Stimulated activated CD8-positive, alpha-beta memory T cell treated with anti-CD3 and anti-CD28 coated beads, Interleukin-2, amount 100 ng/mL, for 1 hour (primary cell): ENCODE measurements at places on chromosomes 12 and 14.

GRCh38 chr12:83613586-83614110 lies 926.9 kb downstream of the TMTC2 start:
- no peak for DNase-seq

DNA sequence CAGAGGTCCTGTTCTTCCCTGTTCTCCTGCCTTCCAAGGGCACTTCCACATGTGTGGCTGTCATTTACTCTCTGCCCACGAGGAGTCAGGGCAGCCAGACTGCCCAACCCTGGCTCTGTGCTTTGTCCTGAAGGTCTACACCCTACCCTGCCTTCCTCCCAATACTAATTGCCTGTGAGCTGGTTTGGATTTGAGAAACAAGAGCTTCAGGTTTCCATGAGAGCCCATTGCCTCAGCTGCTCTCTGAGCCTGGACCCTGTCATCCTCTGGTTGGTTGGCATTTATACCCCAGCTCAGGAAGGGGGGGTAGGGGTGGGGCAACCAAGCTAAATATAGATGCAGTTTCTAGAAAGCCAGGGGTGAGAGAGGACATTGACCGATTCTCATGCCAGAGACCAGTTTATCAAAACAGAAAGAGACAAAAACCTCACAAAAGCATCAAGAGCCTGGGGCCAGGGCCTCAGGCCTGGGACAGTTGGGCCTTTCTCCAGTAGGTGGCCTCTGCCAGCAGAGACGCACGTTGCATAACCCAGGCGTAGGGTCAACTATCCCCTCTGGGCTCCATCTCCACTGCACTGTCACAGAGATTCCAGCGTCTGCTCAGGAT lies 34.5 kb downstream of the VDR start:
- no peak for DNase-seq

DNA sequence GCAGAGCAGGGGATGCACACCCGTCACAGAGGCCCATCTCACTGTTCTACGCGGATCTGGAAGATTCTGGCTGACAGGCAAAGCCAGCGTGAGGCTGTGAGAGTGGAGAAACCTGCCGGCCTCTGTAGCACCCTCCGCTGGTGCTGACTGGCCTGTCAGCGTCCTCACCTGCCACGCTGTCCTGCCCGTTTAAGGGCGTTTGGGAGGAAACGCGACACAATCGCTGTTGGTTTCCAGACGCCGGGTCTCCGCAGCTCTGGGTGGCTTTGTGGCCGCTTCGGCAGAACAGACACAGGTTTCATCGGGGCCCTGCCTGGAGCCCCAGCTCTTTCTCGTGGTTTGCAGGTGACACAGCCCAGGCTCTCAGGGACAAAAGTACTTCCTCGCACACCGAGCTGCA lies 70.6 kb downstream of the NOC4L start:
- no peak for DNase-seq

- no peak for DNase-seq
These were observed 61.1 kb downstream of the CHST11 start for GRCh38 chr12:104517880-104518279.

GRCh38 chr14:96639550-96639949 lies 137.4 kb downstream of the PAPOLA start:
- no peak for DNase-seq

DNA sequence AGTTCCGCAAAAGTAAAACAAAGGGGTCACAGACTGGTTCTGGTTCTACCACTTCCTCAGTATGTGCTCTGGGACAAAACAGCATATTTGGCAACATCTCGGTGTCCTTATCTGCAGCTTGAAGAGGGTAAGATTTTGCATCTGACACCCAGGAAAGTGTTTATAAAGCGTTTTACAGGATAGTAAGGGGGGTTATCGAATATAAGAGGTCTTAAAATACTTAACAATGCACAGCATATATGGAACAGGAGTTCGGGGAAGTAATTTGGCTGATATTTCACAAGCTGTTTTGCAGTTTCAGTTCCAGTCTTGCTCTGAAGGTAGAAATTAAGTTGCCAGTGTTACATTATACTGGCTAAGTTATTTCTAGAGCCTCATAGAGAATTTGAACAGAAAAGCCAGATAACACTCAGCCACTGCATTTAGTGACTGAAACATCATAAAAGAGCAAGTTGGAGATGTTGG lies 904 bp upstream of the MAP4K5 start:
- DNase-seq, result no peak

GRCh38 chr12:53290661-53291060 lies 4.7 kb upstream of the PFDN5 start:
- no peak for DNase-seq

- no peak for DNase-seq
These were observed 14.8 kb upstream of the OR6J1 start for GRCh38 chr14:22658946-22659345.

DNA sequence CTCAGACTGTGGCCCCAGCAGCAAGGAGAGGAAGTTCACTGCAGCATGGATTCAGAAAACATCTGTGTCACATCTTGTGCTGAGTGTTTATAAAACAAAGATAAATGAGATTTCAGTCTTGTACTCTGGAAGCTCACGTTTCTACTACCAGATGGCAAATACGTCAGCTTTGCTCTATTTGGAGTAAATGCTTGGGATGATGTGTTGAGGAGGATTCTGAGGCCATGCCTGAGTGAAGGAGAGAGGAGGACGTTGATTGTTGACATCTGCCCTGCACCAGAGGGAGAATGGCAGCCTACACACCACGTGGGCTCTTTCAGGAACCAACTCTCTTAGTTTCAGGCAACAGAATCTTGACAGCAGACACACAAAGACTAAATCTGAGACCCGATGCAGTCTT lies 188.9 kb downstream of the TMEM132C start:
- DNase-seq, result no peak

GRCh38 chr14:21923820-21924219 lies 250.2 kb upstream of the OR4E1 start:
- DNase-seq, result peak; percentile 4

DNA sequence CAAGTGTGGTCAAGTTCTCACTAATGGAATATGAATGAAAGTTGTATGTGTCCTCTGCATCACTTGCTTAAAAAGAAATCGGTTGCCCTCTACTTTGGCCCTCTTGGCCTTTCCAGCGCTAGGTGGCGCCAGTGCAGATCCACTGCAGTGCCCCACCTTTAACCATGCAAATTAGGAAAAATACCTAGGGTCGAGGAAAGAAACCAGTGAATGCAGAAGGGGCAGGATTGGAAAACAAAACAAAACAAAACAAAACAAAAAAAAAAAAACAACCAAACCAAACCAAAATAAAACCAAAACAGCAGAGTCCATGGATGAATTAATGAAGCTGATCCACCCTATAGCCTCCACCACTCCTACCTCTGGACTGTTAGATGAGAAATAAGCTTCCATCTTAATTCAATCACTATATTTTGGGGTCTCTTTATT lies 12.9 kb upstream of the NEMF start:
- peak; percentile 66 for DNase-seq

- no peak for DNase-seq
These were observed 799.7 kb downstream of the DIO2 start for GRCh38 chr14:79411403-79412174.

DNA sequence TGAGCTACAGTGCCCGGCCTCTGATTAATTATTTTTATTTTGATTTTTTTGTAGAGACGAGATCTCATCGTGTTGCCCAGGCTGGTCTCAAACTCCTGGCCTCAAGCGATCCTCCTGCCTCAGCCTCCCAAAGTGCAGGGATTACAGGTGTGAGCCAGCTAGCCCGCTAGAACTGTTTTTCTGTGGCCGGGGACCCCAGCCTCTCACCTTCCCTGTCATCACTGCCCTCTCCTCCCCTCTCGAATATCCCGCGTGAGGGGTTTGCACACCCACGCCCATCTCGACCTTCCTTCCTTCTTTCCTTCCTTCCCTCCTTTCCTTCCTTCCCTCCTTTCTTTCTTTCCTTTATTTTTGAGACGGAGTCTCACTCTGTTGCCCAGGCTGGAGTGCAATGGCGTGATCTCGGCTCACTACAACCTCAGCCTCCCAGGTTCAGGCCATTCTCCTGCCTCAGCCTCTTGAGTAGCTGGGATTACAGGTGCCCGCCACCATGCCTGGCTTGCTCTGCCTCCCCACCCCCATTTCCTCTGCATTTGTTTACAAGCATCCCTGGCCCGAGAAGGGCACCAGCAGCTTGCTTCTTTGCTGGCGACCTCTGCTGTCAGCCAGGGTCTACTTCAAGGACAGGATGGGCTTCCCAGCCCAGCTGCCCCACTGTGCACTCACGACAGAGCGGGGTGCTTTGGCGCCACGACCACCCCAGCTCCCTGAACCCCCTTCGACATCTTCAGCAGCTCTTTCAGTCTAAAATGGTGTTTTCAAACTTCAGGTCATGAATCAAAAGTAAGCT lies 4.3 kb upstream of the TRAF3 start:
- no peak for DNase-seq

GRCh38 chr12:12210983-12211382 lies 55.9 kb downstream of the LRP6 start:
- DNase-seq, result no peak

GRCh38 chr12:66915306-66915904 lies 236.5 kb upstream of the GRIP1 start:
- DNase-seq, result no peak

DNA sequence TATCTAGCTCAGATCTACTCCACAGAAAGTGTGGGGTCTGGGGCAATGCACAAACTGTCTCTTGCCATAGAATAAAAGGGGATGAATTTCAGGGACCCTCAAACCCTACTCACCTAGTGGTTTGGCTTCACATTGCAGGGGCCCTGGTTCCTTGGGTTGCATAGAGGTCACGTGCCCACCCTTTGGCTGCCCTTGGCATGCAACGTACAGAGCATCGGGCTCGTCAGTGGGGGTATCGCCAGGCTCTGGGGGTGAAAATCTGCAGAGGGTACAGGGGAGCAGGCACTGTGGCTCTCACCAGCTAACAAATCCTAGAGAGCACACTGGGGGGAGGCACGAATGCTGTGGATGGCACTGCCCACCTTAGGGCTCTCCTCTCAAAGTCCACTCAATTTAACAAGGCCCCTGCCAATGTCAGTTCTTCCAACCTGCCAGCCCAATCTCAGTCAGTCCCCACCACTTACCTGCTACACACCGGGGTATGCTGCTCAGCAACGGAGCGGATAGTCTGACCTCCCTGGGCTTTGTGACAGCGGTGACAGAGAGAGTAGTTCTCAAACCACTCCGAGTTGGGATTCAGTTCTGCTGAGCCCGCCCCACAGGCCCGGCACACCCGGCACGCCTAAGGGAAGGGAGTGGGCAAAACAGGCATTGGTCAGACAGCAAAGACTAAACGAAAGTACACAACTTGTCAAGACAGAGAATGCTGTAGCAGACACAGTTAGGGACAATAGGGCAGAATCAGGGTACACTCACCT lies 8.0 kb downstream of the KMT2D start:
- DNase-seq, result no peak

- DNase-seq, result no peak
These were observed 13.5 kb upstream of the CMKLR1 start for GRCh38 chr12:108352591-108352990.

GRCh38 chr14:73887318-73887616 lies 608 bp downstream of the ZNF410 start:
- no peak for DNase-seq

GRCh38 chr14:100747021-100747586 lies 20.4 kb downstream of the DLK1 start:
- no peak for DNase-seq

DNA sequence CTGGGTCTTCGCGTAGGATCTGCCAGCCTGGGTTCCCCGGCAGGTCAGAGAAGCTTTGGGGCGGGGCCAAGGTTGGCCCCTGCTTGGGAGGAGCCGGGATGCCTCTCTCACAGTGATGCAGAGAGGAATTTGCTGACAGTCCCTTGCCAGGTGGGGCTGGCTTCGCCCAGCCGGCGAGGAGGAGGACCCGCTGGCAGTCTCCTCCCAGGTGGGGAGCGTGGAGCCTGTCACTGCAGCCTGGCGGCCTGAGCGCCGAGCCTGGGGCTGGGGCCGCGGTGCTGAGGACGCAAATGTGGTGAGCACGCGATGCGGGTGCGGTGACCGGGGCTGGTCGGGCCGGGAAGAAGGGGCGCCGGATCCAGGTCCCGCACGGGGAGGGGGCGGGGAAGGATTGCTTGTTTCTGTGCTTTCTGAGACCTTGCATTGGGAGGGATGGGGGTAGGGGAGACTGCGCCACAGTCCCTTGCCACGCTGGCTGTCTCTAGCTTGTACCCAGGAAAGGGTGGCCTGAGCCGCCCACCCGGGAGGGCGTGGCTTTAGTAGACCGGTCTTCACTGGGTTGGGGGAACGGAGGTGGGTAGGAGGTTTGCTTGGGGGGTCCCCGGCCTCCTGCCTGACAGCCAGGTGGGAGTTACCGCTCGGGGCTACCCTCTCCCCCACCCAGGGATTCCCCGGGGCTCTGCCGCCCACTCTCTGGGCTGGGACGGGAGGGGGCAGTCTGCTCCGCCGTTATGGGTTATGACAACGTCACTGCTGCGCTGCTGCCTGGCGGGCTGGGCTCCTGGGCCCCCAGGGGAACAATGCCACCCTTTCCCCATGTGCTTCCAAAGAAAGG lies at the start of gene TMEM63C:
TMEM63C (plus strand) TSS at position 196 of the 835 bp plus-strand sequence. CDS start 37,016 bp downstream, outside the sequence.
- DNase-seq, result peak; percentile 10

DNA sequence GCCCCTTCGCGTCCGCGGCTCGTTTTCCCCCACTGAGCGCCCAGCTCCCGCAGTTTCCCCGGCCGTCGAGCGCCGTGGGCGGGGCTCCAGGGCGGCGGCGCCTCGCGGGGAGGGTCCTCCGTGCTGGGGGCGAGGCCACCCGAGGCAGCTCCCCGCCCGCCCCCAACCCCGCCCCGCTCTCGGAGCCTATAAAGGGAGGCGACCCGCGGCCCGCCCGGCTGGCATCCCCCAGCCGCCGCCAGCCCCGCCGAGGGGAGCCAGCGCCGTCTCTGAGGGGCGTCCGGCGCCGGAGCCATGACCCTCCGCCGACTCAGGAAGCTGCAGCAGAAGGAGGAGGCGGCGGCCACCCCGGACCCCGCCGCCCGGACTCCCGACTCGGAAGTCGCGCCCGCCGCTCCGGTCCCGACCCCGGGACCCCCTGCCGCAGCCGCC lies at the start of gene TAMALIN:
TAMALIN (plus strand) TSS at position 221 of the 432 bp plus-strand sequence; CDS start at position 295, 74 bp downstream.
- peak; percentile 77 for DNase-seq

GRCh38 chr12:131032082-131032750 lies 78.5 kb downstream of the ADGRD1 start:
- no peak for DNase-seq

GRCh38 chr14:104442107-104442551 lies 137.4 kb upstream of the C14orf180 start:
- no peak for DNase-seq

DNA sequence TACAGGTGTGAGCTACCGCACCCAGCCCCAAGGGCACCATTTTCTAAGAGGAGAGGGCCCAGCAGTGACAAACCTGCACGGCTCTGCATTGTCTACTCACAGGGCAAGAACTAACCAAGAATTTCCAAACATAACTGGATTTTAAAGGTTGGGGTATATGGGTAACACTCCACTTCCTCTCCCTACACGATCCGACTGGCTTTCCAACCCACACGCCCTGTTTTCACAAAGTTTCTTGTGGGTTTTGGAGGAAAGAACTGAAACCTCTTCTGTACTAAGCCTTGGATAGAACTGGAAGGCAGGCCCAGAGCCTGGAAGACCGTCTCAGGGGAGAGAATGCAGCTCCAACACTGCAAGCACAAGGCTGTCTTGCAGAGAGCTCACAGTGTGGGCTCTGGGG lies 24.9 kb downstream of the SNRNP35 start:
- no peak for DNase-seq
